ENCODE measurements at places on chromosomes 16 and 17.

DNA sequence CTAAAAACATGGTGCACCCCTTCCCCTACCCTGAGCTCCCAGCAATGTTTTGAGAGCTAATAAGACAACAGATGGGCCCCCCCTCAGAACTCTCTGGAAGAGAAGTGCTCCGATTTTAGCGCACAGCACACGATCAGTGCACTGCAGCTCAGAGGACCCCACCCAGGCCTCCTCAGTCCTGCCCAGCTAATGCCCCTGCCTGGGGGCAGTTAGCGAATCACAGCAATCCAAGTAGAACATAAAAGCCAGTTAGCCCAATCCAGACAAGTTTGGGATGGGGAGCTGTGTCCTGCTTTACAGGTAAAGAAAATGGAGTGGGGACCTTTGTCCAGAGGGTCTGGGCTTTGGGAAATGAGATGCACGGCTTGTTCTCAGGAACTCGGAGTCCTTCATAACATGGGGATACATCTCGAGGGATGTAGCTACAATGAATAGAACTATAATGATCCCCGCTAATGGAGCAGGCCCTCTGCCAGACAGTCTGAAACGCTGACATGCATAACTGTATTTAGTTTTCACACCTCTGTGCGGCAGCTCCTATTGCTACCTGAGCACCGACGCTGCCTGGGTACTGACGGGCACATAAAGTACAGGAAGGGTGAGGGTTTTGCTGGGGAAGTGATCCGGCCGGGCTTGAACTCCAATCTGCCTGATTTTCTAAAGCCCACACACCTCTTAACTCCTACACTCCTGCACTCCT, 29.7 kb upstream of the CDC42EP4 start:
- no peak for DNase-seq

GRCh38 chr16:25501530-25502255, 190.1 kb upstream of the HS3ST4 start:
- no peak for DNase-seq

DNA sequence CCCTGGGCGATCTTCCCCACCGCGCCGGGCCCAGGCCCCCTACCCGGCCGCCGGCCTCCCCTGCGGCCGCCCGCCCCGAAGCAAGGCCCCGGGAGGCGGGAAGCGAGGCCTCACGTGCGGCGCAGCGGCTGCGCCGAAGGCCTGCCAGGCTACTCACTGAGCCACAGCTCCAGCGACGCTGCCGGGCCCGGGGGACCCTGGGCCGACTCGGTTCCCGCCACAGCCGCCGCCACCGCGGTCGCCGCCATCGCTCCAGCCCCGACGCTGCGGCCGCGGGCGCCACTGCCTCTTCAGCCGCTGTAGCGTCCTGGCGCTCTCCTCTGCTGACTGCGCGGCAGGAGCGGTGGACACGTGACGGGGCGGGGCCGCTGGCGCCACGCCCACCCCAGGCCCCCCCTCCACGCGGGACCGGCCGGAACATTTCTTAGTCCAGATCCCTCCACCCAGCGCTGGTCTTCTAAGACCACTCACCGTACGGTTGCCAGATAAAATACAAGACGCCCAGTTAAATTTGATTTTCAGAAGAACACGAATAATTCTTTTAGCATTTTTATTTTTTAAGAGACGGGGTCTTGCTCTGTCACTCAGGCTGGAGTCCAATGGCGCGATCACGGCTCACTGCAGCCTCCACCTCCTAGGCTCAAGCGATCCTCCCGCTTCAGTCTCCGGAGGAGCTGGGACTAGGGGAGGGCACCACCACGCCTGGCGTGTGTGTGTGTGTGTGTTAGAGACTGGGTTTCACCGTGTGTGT, at the start of gene GGA2:
TSS of gene GGA2 (minus strand) at position 331 of the 751 bp plus-strand sequence. CDS start at position 248, 83 bp downstream.
- peak; percentile 49 for DNase-seq

GRCh38 chr16:14436401-14436955, 193.6 kb downstream of the PARN start:
- no peak for DNase-seq

- DNase-seq: no peak
These were observed 39.2 kb downstream of the IFT140 start for GRCh38 chr16:1572673-1573072.

GRCh38 chr17:1533661-1534325, 17.4 kb upstream of the INPP5K start:
- DNase-seq: no peak

- no peak for DNase-seq
These were observed at the start of gene MMP2 for GRCh38 chr16:55478827-55479429. MMP2 (plus strand) TSS chr16:55479198; CDS start chr16:55479480, 282 bp downstream.

- no peak for DNase-seq
These were observed 107.3 kb downstream of the CMIP start for GRCh38 chr16:81551821-81552304.

GRCh38 chr16:53509906-53510703, 7.1 kb upstream of the AKTIP start:
- DNase-seq: no peak

DNA sequence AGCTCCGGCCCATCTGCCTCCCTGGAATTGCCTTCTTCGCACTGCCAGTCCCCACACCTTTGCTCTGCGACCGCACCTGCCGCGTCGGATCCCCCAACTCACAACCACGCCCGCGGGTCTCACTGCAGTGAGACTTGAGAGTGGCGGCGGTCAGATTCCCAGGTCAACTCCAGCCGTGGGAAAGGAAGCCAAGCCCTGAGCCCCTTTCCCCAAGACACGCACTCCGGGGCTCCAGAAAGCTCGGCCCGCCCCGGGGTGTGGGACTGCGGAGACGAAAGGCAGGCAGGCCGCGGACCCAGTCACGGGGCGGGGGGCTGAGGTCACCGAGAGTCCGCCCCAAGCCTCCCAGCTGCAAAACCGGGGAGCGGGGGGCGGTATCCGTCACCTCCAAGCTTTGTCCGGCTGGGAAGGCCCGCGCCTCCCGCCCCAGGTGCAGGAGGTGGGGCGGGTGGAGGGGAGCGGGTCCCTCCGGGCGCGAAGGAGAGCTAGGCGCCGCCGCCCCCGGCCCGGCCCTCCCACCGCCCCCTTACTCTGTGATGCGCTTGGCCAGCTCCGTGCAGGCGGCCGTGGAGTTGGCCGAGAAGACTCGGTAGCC, 615 bp downstream of the PRPSAP1 start:
- DNase-seq: no peak

GRCh38 chr16:24396350-24397271, 140.5 kb downstream of the CACNG3 start:
- no peak for DNase-seq

- peak; percentile 62 for DNase-seq
These were observed at the start of gene SBK1 for GRCh38 chr16:28291651-28292626. SBK1 (plus strand) TSS chr16:28292525; CDS start chr16:28317392, 24,867 bp downstream.

DNA sequence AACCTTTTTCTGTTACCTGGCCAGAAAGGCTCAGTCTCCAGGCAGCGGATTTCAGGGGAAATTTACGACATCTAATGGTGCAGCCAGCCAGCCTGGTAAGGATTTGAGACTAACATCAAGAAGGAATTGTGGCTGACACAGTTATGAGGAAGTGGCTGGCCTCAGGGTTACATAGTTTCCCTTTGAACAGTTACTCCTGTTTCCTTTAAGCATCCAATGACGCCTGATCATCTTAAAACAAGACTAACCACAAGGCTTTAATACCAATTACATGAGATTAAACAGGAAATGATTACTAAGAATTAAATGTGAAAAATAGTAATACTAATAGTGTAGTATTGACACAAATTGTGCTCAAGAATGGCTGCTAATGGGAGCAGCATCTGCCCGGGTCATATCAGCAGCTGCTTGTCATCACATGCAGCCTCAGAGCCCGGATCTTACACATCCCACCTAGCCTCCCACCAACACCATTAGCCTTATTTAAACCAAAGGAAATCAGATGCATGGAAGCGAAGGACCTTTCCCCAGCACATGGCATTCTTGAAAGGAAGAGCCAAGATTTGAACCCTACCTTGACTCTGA, 431.8 kb downstream of the PMP22 start:
- DNase-seq: no peak

GRCh38 chr17:74877592-74878548, 5.1 kb upstream of the FDXR start:
- DNase-seq: no peak

DNA sequence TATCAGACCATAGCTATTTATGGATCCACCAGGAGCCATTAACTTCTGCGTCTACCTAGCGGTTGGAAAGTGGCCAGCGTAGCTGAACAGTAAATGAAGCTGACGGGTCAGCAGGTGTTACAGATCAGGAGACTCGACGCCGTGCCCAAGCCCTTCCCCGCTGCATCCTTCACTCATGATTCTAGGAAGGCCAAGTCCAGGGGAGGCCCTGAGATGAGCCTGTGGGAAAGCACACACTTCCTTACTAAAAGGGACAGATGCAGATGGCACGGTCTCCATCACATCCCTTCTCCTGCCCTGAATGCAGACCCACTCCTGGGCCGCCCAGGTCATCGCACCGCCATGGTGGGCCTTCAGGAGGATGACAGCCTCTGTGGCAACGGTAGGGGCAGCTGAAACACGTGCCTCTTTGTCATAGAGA, 67.7 kb upstream of the DNAH17 start:
- DNase-seq: no peak

DNA sequence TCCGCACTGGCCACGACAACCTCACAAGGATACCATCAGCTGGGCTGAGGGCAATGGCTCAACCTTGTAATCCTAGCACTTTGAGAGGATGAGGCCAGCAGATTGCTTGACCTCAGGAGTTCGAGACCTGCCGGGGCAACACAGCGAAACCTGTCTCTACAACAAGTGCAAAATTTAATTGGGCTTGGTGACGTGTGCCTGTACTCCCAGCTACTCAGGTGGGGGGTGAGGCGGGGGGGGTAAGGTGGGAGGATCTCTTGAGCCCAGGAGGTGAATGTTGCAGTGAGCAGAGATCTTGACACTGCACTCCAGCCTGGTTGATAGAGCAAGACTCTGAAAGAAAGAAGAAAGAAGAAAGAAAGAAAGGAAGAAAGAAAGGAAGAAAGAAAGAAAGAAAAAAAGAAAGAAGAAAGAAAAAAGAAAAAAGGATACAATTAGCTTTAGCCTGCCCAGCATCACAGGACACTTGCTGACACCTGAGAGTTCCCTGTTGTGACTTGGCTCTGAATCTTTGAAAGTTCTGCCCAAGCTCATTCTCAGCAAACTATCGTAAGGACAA, 5.2 kb upstream of the MT1E start:
- no peak for DNase-seq

DNA sequence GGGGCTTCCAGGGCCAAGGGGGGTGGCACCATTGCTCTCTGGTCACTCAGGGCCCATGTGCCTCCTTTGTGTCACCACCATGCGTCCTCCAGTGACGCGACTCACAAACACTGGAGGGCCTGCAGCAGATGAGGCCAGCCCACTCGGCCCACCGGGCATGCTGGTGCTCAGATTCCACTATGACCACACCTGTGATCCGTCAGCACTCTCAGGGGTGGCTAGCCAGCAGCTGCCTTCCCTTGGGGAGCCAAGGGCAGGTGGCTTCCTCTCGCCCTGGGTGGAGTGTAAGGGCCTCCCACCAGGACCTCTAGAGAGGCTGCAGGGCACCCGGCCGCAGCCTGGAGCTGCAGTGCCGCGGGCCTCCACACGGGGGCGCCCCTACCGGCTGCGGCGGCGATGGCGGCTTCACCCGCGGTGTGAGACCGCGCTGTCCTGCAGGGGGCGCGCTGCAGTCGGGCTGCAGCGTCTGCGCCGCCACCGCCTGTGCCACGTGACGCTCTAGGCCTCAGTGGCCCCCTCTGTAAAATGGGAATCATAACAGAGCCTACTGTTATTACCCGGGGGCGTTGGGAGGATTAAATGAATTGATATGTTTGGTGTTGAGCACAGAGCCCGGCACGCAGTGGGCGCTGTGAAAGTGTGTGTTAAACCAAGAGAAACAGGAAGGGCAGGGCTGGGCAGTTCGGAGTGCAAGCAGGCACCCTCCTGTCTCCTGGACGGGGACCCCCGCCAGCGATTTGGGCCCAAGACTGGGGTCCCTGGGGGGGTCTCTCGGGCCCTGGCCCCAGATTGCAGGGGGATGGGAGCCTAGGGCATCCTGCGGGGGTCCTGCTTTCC, 192.4 kb upstream of the GSE1 start:
- peak; percentile 28 for DNase-seq

DNA sequence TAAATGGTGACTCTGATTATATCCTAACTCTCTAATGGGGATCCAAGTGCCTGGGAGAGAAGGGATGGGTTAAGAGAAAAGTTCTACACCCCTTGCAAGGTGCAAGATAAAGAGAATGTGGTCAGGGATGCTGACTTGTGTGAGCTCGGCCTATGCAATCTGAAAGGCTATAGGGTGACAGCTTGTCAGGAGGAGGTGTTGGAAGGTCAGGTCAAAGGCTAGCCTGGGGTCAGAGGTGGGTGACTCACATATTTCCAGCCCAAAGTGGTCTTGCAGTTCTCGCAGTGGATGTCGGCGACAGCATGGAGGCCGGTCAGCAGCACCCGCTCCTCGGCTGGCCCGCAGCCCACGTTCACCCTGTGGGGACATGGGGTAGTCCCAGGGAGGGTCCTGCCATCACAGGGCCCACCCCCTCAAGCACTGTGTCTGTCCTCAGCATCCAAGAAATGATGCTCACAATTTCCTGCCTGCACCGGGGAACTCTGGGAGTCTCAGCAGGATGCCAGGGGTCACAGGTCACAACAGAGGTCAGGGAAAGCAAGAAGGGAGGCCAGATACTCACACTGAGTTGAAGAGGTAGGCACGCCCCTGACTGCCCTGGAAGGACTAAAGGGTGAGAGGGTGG, 1.4 kb downstream of the YPEL3 start:
- no peak for DNase-seq

DNA sequence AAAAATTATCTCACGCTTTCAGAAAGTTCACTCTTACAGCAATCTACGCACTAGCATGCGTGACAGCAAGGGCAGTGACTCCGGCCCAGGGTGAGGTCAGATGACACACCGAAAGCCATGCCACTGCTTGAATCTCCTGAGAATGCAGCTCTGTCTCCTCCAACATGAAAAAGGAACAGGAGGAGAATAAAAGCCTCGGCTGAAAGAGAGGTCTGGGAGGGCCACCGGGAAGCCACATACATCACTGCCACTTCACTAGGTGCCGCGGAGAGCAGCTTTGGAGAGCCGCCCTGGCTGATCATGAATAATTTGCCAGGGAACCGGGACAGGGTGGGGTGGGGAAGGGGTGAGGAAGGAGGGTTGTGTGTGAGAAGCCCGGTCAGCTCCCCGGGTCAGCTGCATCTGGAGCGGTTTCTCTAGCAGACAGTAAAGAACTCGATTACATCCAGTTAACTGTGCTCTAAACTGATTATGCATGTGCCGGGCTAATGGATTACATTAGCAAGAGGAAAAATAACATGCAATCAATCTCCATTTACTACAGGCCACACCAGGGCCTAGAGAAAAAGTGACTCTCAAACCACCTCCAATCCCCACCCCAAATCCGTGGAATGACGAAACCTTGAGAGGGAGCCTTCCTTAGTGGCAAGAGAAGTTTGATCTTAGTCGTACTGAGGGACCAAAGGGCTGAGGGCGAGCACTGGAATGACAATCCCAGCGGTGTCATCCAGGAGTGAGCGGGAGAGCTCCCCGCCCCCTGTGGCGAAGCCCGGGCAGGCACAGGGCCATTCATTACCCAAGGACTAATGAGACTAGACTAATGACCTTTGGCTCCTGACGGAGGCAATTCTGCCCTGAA, 100.3 kb downstream of the ZFHX3 start:
- DNase-seq: no peak
